ENCODE measurements at places on chromosomes 4 and X.
A peak's percentile ranks its signal among the peaks of the same experiment; 100 is the strongest.

- no peaks in the 10 kb centered on the region for H3K27me3 ChIP-seq
- no peak overlapping the region for H3K4me3 ChIP-seq
- no peak for DNase-seq
- no peak overlapping the region for H3K27ac ChIP-seq
These were observed 32.8 kb upstream of the GLRB start for GRCh38 chr4:157043131-157043530.

GRCh38 chr4:109434007-109434971, 674 bp downstream of the SEC24B start:
- H3K27ac ChIP-seq: peak overlapping the region; percentile 88
- peaks cover 22% of the 10 kb centered on the region for H3K36me3 ChIP-seq
- peak overlapping the region; percentile 92 for H3K4me3 ChIP-seq
- H3K27me3 ChIP-seq: no peaks in the 10 kb centered on the region
- peak; percentile 69 for DNase-seq
- H3K4me1 ChIP-seq: peaks cover 39% of the 10 kb centered on the region

DNA sequence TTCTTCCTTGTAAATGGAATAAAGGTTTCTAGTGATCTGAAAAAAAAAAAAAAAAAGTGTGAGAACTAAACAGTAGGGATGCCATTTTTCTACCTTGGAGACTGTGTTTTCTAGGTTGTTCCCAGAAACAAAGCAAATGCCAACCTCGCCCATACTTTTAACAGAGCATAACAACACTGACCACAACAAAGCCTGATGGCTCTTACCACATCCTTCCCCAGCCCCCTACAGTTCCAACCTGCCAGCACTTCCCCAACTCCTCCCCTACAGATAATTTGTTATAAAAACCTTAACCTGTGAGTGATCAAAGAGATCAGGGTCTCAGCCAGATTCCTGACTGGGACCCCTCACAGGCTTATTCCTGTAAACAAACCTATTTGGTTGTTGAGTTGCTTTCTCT, 940.0 kb downstream of the SH3BGRL start:
- H3K27ac ChIP-seq: no peak overlapping the region
- H3K4me1 ChIP-seq: no peaks in the 10 kb centered on the region
- H3K36me3 ChIP-seq: no peaks in the 10 kb centered on the region
- no peak overlapping the region for H3K4me3 ChIP-seq
- no peaks in the 10 kb centered on the region for H3K27me3 ChIP-seq

DNA sequence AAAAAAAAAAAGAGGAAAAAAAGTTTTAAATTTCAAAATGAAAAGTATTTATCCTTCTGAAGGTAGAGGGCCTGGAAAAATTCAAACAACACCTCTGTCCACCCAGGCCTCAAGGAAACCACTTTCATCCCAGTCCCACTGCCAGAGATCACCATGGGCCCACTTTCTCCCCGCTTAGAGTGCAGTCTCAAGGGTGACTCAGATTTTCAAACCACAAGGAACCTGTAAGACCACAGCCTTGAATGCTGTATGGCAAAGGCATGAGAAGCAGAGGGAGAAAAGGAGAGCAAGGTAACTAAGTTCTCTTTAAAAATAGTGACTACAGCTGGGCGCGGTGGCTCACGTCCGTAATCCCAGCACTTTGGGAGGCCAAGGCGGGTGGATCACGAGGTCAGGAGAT, 87.9 kb upstream of the PACRGL start:
- no peak overlapping the region for H3K27ac ChIP-seq
- peaks cover 18% of the 10 kb centered on the region for H3K27me3 ChIP-seq
- H3K36me3 ChIP-seq: peaks cover 39% of the 10 kb centered on the region
- H3K4me1 ChIP-seq: peaks cover 2% of the 10 kb centered on the region
- DNase-seq: no peak
- H3K4me3 ChIP-seq: no peak overlapping the region

- no peak for DNase-seq
- H3K27ac ChIP-seq: no peak overlapping the region
- no peaks in the 10 kb centered on the region for H3K36me3 ChIP-seq
- no peaks in the 10 kb centered on the region for H3K4me1 ChIP-seq
- H3K4me3 ChIP-seq: no peak overlapping the region
- H3K27me3 ChIP-seq: no peaks in the 10 kb centered on the region
These were observed 171.0 kb downstream of the GALNTL6 start for GRCh38 chr4:171983935-171984805.

DNA sequence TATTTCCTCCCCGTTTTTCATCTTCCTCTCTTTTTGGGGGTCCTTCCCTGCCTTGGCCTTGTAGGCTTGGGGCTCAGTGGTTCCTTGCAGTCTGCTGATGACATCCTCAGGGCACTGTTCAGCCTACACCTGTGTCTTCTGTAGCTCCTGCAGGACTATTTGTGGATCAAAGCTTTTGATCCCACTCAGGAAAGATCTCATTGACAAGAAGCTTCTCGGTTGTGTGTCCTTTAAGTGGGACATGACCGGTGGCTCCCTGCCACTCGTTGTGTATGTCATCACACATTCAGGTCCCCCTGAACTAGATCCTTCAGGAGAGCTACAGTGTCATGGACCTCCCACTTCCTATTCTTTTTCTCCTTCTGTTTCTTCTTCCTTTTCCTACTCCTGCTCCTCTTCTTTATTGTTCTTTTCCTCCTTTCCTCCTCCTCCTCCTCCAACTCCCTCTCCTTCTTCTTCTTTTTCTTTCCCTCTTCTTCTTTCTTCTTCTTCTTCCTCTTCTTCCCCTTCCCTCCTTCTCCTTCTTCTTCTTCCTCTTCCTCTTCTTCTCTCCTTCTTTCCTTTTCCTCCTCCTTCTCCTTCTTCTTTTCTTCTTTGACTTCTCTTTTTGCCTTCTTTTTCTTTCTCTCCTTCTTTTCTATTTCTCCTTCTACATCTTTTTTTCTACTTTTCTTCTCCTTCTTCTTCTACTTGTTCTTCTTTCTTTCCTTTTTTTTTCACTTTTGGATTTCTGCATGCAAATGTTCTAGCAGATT, 67.8 kb downstream of the NBDY start:
- DNase-seq: no peak
- no peak overlapping the region for H3K4me3 ChIP-seq
- H3K27me3 ChIP-seq: no peaks in the 10 kb centered on the region
- no peaks in the 10 kb centered on the region for H3K4me1 ChIP-seq
- peaks cover 7% of the 10 kb centered on the region for H3K36me3 ChIP-seq

DNA sequence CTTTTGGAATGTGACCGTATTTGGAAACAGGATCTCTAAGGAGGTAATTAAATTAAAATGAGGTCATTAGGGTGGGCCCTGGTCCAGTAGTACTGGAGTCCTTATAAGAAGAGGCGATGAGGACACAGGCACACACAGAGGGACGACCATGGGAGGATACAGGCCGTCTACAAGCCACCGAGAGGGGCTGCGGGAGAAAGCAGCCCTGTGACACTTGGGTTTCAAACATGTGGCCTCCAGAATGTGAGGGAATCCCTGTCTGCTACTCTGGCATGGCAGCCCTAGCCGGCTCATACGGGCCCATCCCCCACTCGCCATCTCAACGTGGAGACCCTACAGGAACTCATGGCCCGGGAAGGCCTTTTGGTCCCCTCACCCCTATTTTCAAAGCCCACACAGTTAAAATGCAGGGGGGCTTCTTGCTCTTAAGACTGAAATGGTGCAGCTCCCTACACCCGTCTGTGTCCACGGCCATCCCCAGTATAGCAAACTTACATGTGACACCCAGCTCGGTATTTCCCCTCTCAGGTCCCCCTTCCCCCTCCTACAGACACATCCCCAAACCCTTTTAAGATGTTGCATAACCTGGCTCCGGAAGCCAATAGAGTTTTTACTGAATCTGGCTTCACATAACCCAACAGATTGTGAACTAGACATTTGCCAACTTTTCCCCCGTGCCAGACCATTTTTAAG, 124.1 kb upstream of the TBL1X start:
- H3K4me3 ChIP-seq: peak overlapping the region; percentile 43
- DNase-seq: no peak
- no peaks in the 10 kb centered on the region for H3K27me3 ChIP-seq
- H3K4me1 ChIP-seq: peaks cover 6% of the 10 kb centered on the region
- no peaks in the 10 kb centered on the region for H3K36me3 ChIP-seq

GRCh38 chrX:100874325-100874724, at the start of gene NOX1:
NOX1 (minus strand) TSS chrX:100874359; CDS start chrX:100874139, 220 bp downstream.
- no peaks in the 10 kb centered on the region for H3K27me3 ChIP-seq
- no peaks in the 10 kb centered on the region for H3K36me3 ChIP-seq
- DNase-seq: no peak
- H3K4me1 ChIP-seq: no peaks in the 10 kb centered on the region

GRCh38 chr4:1334579-1334895, 12.5 kb upstream of the UVSSA start:
- peak overlapping the region; percentile 61 for H3K27ac ChIP-seq
- peaks cover 32% of the 10 kb centered on the region for H3K36me3 ChIP-seq
- peaks cover 6% of the 10 kb centered on the region for H3K4me1 ChIP-seq
- no peak overlapping the region for H3K4me3 ChIP-seq

- H3K36me3 ChIP-seq: peaks cover 5% of the 10 kb centered on the region
- peak within 1 kb of the TSS; percentile 95 for H3K4me3 ChIP-seq
- H3K4me1 ChIP-seq: peaks cover 28% of the 10 kb centered on the region
- H3K27me3 ChIP-seq: peaks cover 25% of the 10 kb centered on the region
- peak within 1 kb of the TSS; percentile 94 for H3K27ac ChIP-seq
These were observed at the start of gene IGFBP7 for GRCh38 chr4:57109847-57110639. IGFBP7 (minus strand) TSS chr4:57110385; CDS start chr4:57110351, 34 bp downstream.

DNA sequence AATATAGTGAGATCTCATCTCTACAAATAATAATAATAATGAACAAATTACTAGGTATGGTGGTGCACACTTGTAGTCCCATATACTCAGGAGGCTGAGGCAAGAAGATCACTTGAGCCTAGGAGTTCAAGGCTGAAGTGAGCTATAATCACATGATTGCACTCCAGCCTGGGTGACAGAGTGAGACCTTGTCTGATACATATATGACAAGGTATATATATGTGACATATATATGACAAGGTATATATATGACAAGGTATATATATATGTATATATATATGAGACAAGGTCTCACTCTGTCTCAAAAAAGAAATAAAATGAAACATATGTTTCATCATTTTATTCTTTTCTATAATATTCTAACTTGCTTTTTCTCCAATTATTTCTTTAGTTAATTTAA, 278.1 kb upstream of the TET2 start:
- no peak overlapping the region for H3K4me3 ChIP-seq
- no peak for DNase-seq
- H3K4me1 ChIP-seq: no peaks in the 10 kb centered on the region
- H3K27me3 ChIP-seq: no peaks in the 10 kb centered on the region
- no peak overlapping the region for H3K27ac ChIP-seq

GRCh38 chr4:18524667-18525066, 503.1 kb upstream of the LCORL start:
- H3K27me3 ChIP-seq: no peaks in the 10 kb centered on the region
- no peak overlapping the region for H3K4me3 ChIP-seq
- H3K27ac ChIP-seq: no peak overlapping the region
- H3K36me3 ChIP-seq: no peaks in the 10 kb centered on the region

DNA sequence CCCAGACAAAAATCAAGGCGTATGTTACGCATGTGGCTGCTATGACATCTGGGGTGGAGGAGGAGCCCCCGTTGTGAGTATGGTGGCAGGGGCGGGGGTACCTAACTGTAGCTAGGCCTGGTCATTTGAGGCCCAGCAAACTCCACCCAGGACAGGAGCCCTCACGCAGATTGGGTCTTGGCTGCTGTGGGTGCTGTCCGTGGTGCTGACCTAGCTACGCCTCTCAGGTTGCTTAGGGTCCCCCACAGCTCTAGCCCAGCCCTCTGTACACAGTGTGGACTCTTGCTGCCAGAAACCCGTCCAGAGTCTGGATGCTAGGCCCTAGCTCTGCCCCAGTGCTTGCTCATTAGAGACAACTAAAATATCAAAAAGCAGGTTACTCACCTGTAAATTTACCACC, 146.7 kb upstream of the PSAPL1 start:
- no peak overlapping the region for H3K4me3 ChIP-seq
- peak; percentile 80 for DNase-seq
- peaks cover 8% of the 10 kb centered on the region for H3K4me1 ChIP-seq

DNA sequence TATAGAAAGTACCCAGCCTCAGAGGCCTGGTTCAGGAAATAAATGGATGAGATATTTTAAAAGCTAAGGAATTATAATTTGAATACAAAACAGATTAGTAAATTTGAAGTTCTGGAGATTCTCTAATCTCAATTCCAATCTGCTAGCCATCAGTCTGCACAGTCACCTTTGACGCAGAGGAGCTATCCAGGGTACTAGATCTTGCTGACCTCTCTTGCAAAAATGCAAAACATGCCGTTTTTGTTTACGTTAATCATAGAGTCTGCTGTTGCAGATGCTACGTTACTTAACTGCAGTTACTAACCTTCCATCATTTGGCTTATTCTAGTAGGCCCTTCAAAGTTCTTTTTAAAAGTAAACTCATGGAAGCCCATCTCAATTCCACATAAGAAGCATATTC, 10.4 kb downstream of the CCSER1 start:
- no peak for DNase-seq
- H3K36me3 ChIP-seq: no peaks in the 10 kb centered on the region
- H3K4me1 ChIP-seq: peaks cover 6% of the 10 kb centered on the region
- no peak overlapping the region for H3K4me3 ChIP-seq
- no peaks in the 10 kb centered on the region for H3K27me3 ChIP-seq

DNA sequence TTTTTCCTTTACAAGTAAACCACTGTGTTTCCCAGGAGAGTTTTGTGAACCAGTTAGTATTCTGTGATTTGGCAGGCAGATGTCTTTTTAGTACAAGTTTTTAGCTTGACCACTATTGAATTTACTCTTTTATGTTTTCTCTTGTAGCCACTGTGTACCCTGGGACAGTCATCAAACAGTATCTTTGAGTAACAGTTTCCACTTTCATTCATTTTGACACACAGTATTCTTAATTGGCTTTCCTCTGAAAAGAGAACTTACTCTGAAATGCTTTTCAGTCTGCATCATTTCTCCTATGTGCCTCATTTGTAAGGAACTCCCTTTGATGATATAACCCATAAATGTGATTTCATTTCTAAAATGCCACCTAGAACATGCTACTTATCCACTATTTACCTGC, 476.5 kb downstream of the PDGFC start:
- no peak for DNase-seq
- no peak overlapping the region for H3K27ac ChIP-seq
- no peaks in the 10 kb centered on the region for H3K36me3 ChIP-seq
- no peak overlapping the region for H3K4me3 ChIP-seq
- H3K4me1 ChIP-seq: no peaks in the 10 kb centered on the region

- peak overlapping the region; percentile 40 for H3K4me3 ChIP-seq
- no peak for DNase-seq
- peaks cover 42% of the 10 kb centered on the region for H3K4me1 ChIP-seq
These were observed 20.8 kb downstream of the AMOT start for GRCh38 chrX:112819813-112820212.

DNA sequence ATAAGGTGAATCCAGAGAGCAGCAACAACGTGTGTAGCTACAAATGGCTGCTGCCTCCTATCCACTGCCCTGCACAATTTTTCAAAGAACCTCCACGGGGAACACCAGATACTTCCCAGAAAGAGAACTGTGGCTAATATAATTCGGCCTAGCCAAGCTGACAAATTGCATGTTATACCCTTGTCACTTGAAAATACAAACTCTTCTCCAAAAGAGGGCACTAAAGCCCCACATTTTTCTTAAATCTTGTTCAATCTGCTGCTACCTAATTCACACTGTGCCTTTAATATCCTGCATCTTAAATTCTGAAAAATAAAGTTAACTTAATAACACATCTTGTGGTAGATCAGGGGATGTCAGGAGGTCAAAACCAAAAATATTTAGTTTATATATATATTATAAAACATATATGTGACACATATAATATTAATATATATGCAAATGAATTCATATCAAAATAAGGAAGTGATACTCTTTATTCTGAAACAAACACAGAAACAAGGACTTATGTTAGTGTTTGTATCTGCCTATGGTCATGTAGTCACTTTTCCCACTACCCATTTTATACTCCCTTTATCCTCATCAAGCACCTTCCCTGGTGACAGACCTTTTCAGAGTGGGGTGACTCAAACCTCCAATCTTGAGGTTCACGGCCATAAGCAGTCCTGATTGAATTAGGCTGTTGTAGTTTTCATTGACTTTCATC, 24.1 kb downstream of the CT45A1 start:
- no peak overlapping the region for H3K27ac ChIP-seq
- H3K4me1 ChIP-seq: no peaks in the 10 kb centered on the region
- no peak for DNase-seq

Data from type B pancreatic cell (in vitro differentiated cells).